LHCN-M2 (cell line): ENCODE measurements at places on chromosomes 16 and 17. TPM values are rescaled to one million over a fixed set of nuclear protein-coding genes. Genes with fewer than 3 reads are reported as not detected.
A peak's percentile ranks its signal among the peaks of the same experiment; 100 is the strongest.

DNA sequence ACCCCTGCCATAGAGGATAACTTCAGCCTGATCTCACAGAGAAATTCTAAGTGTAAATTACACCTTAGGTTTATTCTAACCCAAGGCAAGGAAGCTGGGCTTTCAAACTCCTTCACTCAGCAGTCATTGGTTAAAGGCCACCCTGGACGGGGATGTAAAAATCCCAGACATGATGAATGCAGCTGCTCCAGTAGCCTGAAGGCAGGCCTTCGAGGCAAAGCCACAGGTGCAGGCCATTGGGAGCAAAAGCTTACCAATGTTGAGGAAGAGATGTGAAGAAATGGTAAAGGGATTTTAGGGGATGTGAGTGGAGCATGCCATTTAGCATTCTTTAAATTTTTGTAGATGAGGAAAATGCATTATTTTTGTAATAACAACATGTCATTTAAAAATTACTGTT is 514.4 kb downstream of the XYLT1 start:
- no peak for DNase-seq

The CHST4 gene
- 0.17 TPM in 1 of 2 replicates, not detected in the other for total RNA-seq

DNA sequence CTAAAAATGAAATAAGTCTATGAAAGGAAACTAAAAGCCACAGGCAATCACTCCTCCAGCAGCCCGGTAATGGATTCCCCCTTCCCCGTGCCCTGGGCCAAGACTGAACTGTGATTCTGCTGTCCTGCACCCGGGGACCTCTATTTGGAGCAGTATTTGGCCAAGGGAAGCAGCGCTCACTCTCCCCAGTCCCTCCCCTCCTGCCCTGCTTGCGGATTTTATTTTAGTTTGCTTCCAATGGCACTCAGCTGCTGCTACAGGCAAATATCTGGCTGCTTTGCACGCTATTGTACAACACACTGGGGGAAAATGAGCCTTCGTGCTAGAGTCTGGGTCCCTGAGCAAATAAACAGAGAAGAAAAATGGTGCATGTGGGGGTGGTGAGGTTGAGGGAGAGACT is 975.7 kb upstream of the RBFOX1 start:
- no peak for DNase-seq

The RAP1GAP2 gene
- total RNA-seq, result 0.57 and 0.77 TPM in 2 replicates

DNA sequence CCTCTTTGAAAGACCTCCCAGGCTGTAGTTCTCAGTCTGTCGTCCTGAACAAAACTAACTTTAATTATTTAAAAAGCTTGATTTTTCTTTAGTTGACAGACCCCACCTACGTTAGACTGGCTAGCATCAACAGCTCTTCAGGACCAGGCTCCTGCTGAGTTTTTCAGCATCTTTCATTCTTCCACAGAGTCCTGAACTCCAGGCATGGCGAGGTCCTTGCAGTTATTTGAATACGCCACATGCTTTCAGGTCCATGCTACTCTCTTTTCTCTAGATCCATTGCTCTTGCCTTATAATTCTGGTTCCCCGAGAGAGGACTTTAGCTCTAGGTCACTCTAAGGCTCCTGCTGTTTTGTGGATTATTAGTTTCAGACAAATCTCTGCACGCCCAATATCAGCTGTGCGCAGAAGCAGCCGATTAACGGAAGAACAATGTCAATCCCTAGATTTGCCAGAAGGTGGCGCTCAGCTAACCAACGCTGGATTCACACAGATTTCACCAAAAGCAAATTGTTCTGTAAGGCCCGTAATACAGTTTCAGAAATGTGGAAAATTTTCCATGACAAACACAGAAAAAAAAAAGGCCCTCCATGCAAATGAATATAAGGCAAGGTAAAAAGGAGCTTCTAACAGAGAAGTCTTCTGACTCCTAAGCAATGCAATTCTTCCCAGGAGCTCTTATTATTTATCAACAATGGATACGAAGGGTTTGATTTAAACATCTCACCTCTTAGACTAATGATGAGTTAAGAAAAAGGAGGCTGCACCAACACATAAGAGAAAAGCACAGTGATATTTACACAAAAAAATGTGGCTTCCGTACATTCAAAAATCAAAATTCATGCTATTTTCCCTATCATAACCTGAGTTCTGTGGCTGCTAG is 33.5 kb upstream of the BCO1 start:
- peak; percentile 45 for DNase-seq

- DNase-seq, result no peak
Observed at GRCh38 chr16:67176662-67177061, 6.3 kb downstream of the NOL3 start.
